ENCODE measurements at places on chromosomes 13 and 19.

GRCh38 chr13:61142506-61142905 lies 273.1 kb downstream of the PCDH20 start:
- no peak for DNase-seq

GRCh38 chr19:38061294-38061693 lies 154.3 kb downstream of the SIPA1L3 start:
- DNase-seq, result no peak

DNA sequence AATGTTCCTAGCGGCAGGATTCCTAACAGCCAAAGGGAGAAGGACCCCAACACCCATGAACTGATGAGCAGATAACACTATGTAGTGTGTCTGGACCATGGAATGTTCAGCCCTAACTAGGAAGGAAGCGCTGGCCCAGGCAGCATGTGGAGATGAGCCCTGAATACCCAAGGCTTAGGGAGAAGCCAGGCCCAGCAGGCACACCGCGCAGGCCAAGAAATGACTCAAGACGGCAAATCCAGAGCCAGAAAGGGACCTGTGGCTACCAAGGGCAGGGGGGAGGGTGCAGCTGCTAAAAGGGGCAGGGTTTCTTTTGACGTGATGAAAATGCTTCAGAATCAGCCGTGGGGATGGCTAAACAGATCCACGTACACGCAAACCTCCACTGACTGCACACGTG lies 20.7 kb upstream of the TINCR start:
- DNase-seq, result no peak

DNA sequence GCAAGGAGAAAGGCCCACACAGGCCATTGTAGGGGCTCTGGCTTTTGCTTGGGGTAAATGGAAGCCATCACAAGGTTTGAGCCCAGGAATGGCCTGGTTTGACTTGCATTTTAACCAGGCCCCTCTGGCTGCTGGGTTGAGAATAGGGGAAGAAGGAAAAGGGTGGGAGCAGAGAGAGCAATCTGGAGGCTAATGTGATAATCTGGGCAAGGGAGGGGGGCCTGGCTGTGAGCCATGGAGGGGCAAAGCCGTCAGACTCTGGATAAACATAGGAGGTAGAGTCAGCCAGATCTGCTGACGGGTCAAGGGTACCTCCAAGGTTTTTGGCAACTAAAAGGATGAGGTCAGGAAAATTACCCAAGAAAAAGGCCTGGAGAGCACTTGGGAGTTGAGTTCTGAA lies 41.6 kb downstream of the RFX2 start:
- no peak for DNase-seq

DNA sequence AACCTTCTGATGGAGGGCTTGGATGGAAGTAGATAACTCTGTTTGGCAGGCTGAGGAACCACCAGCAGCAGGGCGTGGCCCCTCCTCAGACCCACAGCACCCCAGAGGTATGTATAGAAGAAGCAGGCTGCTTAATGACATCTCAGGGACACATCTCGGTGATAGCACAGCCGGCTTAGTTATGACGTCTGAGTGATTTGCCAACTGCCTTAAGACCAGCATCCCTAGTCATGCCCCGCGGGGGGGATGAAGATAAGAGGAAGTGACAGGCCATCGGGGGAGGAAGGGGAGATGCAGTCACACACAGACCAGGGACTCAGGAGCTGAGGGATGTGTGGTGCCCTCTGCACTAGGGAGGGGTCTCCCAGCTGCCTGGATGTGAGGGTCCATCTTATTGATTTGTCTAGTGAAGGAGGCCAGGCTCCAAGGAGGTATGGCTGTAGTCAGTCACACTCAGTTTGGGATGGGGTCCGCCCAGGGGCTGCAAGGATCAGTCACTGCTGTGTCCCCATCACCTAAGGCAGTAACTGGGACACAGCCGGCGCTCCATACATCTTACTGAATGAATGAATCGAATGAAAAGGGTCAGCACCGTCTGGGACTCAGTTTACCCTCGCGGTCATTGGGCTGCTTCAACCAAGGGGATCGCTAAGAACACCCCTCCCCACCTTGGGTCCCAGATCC lies 19.2 kb upstream of the ERCC1 start:
- no peak for DNase-seq

- no peak for DNase-seq
Observed at GRCh38 chr13:88802886-88803285, 1131.7 kb downstream of the SLITRK5 start.

DNA sequence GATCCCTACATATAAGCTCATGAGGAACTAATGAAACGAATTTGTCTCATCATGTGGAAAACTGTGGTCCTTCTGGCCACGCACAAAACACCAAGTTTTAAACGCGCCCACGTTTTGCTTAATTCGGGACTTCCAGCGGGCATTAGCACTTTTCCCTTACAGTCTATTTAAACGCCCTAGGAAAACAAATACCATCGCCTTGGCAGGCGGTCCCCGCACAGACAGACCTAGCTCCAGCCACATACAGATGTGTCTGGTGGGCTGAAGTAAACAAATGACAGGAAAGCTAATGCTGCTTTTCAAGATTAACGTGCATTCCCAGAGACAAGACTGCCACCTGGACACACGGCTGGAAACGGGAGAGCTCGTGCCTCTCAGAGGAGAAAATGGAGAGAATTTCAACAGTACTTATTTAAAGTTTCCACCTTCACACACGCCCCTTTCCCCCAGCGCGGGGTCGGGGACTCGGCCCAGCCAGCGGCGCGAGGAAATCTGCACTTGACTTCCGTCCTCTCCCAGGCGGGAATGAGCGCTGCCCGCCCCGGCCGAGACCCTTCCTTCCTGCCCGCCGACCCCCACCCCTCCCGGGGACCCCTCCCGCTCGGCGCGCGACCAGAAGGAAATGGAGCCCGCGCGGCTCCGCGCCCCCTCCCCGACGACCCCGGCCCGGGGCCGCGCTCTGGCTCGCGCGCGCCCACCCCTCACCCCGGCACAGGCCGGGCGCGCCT lies 931 bp downstream of the USP12 start:
- no peak for DNase-seq

- DNase-seq, result no peak
Observed at GRCh38 chr13:23870356-23871140, 18.7 kb downstream of the MIPEP start.

DNA sequence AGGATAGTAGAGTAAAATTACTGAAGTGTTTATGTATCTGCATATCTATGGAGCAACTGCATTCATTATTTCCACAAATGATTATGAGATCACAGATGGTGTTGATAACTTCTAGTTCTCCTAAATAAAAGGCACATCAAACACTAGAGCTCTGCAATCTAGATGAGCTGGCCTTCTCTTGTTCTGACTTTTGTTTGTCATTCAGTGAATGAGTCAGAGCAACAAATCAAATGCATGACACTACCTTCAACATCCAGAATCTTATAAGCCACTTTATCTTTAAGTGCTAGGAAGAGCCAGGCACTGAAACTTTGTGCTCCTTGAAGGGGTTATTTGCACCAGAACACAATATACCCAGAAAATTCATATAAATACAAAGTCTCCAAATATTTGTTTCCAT lies 456.0 kb downstream of the PCDH17 start:
- no peak for DNase-seq

DNA sequence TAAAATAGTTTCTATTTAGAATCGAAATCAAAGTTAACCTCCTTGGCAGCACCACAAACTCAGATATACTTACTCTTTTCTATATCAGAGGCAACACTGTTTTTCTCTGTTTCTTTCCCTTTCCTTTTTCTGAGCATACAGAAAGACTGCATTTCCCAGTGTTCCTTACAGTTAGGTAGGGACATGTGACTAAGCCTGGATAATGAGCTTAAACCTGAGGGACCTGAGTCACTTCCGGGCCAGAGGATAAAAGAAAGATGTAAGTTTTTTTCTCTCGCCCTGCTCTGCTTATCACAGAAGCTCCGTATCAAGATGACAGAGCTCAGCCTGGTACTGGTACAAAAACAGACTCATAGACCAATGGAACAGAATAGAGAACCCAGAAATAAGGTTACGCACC lies 531.9 kb downstream of the KLF12 start:
- DNase-seq, result no peak

- no peak for DNase-seq
Observed at GRCh38 chr13:112131713-112132113, 64.8 kb downstream of the SOX1 start.

DNA sequence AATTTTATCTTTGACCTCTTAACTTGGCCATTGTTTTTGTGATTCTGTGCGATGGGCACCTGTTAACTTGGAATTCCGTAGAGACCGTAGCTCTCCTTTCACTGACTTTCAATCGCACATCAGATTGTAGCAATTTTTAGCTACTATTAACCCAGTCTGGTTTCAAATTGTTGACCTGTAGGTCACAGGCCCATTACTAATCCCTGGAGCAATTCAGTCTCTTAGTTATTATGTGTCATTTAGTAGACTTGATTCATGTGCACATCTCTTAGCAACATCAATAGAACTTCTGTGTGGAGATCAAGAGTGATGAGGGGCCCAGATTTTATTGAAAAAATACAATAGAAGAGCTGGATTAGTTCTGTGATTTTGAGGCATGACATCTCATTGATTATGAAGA lies 549.6 kb upstream of the SLC10A2 start:
- DNase-seq, result no peak

DNA sequence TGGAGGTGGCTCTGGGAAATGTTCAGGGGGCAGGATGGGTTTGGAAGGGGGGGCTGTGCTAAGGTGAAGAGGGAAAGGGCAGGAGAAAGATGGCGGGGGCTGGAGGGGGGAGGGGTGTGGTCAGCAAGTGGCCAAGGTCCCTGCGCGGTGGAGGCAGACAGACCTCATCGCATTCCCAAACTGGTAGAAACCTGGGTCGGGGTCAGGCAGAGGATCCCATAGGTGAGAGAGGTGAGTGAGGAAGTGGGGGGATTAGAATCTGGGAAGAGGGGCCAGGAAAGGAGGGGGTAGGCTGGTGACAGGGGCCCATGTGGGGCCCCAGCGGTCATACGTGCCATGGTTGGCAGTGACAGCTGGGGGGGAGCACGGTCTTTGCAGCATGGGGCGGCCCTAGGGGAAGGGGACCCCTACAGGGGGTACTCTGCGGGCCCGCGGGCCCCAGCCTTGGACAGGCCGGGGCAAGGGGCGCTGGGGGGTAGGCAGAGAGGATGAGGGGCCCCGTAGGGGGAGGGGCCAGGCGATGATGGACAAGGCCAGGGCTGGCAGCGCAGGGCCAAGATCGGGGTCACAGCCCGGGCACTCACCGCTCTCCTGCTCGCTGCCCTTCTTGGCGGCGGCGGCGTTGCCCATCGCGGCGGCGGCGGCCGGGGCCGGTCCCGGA lies 514 bp downstream of the PRKACA start:
- DNase-seq, result no peak

- DNase-seq, result no peak
Observed at GRCh38 chr13:25689539-25689938, 317.8 kb downstream of the ATP8A2 start.

DNA sequence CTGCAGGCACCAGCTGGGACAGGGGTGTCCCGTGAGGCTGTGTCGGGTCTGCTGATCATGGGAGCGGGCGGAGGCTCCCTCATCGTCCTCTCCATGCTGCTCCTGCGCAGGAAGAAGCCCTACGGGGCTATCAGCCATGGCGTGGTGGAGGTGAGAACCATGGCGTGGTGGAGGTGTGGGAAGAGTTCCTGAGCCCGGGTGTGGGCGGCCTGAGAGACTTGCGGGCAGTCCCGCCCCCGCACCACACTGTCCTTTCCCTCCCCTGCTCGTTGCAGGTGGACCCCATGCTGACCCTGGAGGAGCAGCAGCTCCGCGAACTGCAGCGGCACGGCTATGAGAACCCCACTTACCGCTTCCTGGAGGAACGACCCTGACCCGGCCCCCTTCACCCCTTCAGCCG lies 10.7 kb downstream of the APLP1 start:
- no peak for DNase-seq

GRCh38 chr13:110318920-110319319 lies 11.8 kb downstream of the COL4A2 start:
- DNase-seq, result no peak

DNA sequence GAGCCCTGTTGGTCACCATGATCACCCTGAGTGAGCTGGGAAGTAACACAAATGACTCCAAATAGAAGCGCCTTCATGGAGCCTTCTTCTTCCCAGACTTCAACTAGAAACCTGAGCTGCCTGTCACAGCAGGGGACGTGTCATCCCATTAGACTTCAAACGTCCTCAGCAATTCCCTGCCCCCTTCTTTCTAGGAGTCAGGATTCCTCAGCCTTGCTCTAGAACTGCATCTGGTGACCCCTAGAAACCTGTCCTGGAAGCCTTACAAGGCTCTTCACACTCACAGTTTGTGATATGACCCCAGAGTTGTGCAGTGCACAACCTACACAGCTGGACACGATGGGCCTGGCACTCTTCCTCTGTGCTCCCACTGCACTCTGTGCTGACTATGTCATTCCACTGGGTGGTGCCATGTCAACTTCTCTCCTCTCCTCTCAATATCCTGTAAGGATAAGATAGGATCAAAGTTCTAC lies 23.6 kb upstream of the TTYH1 start:
- no peak for DNase-seq

DNA sequence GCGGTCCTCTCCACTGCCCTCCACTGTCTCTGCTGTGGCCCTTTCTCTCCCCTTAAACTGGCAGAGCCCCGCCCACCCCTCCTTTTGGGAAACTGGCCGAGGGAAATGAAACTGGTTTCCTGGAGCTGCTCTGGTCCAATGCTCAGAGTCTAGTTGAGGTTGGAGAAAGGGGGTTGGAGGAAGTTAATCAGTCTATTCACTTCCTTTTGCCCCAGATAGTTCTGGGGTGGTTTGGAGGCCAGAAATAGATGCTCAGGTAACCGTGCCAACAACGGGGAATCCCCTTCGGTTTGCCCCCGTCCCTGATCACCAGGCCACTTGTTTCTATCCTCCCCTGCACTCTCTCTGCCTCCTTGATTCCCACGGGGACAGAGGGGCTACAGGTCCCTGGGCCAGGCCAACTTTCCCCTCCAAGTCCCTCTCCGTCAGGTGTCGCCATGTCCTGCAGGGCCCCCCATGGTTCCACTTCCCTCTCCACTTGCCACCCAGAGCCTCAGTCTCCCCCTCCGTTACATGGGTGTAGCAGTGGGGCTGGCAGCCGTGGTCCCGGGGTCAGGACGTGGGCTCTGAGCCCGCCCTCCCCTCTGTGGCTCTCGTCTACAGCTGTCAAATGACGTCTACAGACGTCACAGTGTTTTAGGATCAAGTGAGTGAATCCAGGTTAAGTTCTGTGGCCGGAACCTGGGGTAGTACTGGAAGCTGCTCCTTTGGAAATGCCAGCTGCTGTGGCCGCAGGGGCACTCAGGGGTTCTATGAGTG lies at the start of gene IL4I1:
Gene IL4I1 (minus strand): TSS at position 25 of the 759 bp plus-strand sequence. CDS start 727 bp downstream, outside the sequence.
- DNase-seq, result peak; percentile 44

DNA sequence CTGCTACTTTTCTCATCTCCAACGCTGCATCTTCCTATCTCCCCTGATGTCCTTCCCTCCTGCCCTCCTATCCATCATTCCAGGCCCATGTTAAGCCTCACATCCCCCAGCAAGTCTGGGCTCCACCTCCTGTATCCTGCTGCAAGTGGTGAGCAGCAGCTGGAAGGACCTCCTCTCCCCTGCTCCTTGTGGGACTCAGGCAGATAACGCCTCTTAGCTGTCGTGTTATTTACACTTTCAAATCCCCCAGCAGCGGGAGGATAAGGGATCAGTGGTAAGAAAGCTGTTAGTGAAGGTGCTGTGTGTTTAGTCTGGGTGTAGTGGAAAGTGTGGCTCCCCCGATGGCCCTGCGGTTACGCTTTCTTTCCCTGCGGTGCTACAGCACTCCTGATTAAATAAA lies 211.9 kb downstream of the ZNF536 start:
- DNase-seq, result no peak

Data from T follicular helper cell (primary cell).